Hematopoietic multipotent progenitor cell (in vitro differentiated cells): ENCODE measurements at places on chromosomes 16 and 17. TPM values are rescaled to one million over a fixed set of nuclear protein-coding genes. Genes with fewer than 3 reads are reported as not detected.

The DNAI2 gene
- 0.27 TPM for total RNA-seq

The LITAFD gene
- not detected for total RNA-seq

The MYH8 gene
- total RNA-seq: not detected

The TP53TG3F gene
- not detected for total RNA-seq

The CCL14 gene
- not detected for total RNA-seq

The PRR35 gene
- total RNA-seq: under 0.01 TPM

The LGALS9B gene
- total RNA-seq: under 0.01 TPM

The NPIPA8 gene
- 1.1 TPM for total RNA-seq

The PITPNM3 gene
- total RNA-seq: 0.54 TPM

The GUCY2D gene
- total RNA-seq: 1.9 TPM

The RHOT2 gene
- 44.7 TPM for total RNA-seq

The PSMD12 gene
- 7.3 TPM for total RNA-seq
